Cortex of kidney (tissue), 1 donor: ENCODE measurements at places on chromosomes 16 and 17.

DNA sequence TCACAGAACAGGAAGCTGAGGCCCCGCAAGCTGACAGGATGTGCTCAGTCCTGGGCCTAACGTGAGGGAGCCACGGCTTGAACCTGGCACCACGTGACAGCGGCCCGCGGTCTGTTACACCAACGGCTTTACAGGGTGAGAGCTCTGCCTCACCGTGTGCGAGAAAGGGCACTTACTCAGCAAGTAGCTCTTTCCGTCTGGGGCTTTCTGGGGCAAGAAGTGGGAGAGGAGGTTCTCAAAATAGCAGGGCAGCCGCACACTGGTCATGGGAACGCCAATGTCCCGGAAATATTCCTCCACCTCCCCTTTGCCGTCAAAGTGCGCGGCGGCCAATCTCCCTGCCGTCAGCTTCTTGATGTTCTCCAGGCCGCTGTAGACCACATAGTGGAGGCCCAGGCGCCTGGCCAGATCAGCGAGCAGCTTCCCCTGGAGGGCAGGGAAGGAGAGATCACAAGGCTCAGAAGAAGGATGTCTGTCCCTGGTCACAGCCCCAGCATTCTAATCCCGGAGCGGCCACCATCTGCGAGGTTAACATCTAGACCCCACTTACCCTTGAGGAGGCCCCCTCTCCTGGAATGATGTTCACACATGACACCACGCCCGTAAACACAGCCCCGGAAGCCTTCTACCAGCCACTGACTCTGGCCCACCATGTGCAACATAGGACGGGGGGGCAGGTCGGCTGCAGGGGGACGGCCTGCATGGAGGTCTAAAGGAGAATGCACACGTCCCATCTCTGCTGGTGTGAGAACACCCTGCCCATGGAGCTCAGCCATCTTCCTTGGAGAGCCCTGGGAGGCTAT lies 8.2 kb downstream of the NMRAL1 start:
- no peak for DNase-seq

- no peak for DNase-seq
These were observed 84.4 kb downstream of the VMP1 start for GRCh38 chr17:59791603-59792457.

DNA sequence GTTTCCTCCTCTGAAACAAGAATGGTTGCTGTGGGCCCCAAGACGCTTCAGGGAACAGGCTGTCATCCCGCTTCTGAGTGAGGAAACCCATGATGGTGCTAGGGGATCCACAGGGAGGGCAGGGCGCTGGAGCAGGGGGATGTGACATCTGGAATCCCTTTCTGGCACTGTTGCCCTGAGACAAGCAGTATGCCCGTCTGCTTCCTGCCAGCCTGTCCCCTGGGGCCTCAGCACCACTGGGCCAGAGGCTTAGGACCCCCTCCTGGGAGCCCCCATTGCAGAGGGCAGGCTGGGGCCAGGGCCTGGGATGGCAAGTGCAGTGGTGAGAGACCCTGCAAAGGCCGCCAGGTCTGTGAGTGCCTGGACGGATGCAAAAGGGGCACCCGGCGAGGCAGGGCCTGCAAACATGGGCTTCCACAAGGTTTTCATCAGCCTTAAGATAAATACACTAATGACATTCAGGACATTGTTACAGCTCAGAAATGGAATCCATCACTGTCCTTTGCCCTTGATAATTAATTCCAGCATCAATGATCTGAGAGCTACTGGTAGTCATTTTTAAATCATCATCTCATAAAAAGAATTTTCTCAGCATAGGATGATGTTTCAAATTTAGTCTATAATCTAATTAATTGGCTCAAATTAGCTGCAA lies 51.6 kb downstream of the PRMT7 start:
- no peak for DNase-seq

DNA sequence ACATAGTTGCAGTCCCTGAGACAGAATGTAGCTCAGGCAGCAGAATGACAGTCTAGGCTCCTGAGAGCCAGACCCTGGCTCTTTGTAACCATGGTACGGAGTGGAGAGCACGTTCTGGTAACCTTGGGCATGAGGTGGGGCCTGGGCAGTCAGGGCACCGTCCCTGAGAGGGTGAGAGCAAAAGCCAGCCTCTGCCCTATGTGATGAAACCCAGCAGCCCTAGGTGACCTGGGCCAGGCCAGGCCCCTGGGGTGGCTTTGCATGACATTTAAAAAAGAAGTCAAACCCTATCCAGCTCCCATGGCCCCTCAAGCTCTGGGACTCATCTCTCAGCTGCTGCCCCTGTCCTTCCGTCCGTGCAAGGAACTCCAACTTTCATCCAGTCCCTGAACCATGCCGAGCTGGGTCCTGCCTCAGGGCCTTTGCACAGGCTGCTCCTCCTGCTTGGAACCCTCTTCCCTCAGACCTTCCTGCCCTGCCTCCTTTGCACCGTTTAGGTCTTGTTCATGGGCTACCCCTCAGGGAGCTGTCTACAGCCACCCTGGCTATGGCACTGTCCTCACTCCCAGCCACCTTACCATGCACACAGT lies 188.6 kb downstream of the NTN1 start:
- no peak for DNase-seq

GRCh38 chr17:45261577-45262515 lies at the start of gene SPATA32:
SPATA32 (minus strand) TSS chr17:45262094; CDS start chr17:45262016, 78 bp downstream.
- DNase-seq = no peak

DNA sequence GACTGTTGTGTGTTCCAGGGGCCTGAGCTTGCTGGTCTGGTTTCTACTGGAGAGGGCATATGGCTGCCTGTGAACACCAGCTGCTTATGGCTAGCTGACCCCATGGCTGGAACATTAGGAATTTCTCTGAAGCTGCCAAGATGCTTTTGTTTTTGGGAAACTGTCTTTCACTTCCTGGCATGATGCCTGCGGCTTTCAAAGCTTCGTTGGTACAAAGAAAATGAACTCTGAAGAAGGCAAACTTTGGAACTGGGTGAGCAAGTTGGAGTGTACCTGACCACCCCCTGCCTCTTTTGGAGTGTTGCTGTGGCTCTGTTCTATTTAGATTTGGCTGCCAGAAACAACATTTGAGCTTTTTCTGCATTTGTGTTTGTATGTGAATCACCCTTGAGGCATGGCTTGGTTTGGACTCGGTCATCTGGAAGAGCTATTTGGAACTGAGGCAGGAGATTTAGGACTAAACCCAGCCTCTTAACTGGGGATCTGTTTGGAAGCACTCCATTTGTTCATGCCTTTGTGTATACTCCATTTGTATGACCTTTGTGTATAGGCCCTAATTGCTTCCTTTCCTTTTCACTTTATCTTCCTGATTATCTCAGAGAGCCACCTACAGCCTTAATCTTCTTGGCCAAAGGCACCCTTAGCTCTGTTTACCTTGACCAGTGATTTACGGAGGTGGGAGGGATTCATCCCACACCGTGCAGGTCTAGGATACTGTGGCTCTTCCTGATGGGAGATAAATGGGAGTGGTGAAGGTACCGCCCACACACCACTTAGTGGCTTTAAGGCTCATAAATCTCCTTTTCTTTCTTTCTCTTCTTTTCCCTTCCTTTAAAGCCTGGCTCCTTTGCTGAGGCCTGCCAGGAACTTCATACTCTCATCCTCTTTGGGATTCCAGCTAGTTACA lies 7.3 kb upstream of the CPHXL start:
- no peak for DNase-seq

- DNase-seq = no peak
These were observed 366.1 kb downstream of the XYLT1 start for GRCh38 chr16:17104654-17105053.
